ENCODE measurements at places on chromosomes 1 and 21.

DNA sequence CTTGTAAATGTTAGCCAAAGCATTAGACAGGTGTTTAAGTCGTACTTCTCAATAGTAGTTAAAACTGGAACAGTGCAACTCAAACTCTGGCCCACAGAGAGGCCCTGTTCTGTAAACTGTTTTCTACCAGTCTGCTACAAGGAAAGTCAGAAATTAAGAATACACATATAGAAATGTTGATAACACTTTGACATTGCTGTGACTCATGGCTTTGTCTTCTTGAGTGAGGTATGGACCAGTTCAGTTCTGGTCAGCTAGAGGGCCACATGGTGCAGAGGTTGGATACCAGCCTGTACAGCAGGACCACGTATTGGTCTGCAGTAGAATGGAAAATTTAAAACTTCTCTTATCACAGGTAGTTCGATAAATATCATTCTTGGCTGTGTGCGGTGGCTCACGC is 22.3 kb downstream of the ZBTB8B start:
- DNase-seq: no peak

GRCh38 chr1:186880982-186881381 is 52.2 kb downstream of the PLA2G4A start:
- DNase-seq: no peak

DNA sequence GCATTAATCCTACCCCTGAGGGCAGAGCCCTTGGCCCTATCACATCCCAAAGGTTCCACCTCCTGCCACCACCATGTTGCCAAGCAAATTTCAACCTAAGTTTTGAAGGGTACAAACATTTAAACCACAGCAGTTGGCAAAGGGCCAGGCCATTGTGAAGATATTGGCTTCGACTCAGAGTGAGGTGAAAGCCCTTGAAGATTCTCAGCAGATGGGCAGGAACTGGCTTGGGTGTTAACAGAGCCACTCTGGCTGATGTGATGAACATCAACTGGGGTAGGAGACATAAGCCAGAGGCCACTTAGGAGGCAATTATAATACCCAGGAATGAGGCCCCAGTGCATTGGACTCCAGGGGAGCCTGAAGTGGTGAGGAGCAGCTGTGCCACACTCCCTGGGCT is 207.7 kb upstream of the KAZN start:
- no peak for DNase-seq

DNA sequence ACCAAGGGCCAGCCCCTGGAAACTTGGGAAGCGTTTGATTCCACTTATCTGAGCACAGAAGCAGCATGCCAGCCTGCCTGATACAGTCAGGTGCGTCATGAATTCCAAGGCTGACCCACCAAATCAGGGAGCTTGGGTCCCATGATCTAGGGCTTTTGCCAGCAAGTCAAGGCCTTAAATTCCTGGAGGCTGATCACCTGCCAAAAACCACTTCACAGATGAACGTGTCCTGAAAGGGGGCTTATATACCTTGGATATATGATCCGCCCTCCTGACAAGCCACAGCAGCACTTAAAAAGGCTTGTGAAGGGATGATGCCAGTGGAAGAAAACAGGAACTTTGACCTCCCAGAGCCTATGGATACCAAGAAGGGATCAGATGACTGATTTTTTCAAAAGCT is 24.0 kb upstream of the CLIC6 start:
- no peak for DNase-seq

DNA sequence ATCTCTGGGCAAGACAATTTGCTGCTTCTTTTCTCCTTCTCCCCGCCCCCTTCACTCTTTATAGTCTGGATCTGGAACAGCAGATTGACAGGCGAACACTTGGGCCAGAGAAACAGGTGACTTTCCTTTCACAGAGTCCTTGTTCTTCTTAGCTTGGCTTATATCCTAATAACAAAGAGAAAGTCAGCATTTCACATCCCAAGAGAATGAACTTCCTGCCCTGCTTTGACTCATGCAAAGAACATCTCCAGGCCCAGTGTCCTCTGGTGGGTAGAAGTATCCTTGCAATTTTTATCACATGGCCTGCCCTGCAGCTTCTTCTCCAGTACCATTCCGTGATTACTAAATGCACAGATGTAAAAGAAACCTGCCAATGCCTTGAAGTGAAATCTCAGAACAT is 764.4 kb downstream of the ADGRL2 start:
- no peak for DNase-seq

DNA sequence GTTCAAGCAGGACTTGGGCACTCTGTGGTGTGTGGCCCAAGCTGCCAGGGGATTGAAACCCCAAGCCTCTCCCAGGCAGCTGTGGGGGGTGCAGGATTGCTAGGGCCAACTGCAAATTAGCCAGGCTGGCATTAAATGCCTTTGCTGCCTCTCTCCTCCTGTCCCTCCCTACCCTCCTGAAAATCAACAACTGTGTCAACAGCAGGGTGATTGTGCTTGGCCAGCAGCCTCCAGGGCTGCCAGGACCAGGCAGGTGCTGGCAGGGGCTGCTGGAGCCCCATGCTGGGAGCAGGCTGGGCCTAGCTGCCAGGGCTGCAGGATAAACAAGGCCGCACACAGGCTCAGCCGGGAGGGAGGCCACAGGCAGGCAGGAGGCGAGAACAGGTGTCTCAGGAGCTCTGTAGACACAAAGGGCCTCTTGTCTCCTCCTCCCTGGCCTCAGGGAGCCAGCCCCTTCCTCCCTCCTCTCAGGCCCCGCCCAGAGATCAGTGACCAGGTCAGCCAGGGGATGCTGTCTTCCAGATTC is 11.4 kb downstream of the SOX13 start:
- no peak for DNase-seq

GRCh38 chr1:79079770-79080169 is 73.2 kb upstream of the ADGRL4 start:
- no peak for DNase-seq

GRCh38 chr1:76687307-76688175 is 179.7 kb upstream of the ST6GALNAC5 start:
- DNase-seq: no peak

GRCh38 chr1:225962440-225962975 is 21.5 kb upstream of the LEFTY2 start:
- DNase-seq: peak; percentile 33

GRCh38 chr1:4701276-4701675 is 46.9 kb downstream of the AJAP1 start:
- no peak for DNase-seq

GRCh38 chr1:74334147-74334546 is 99.0 kb downstream of the TNNI3K start:
- no peak for DNase-seq

DNA sequence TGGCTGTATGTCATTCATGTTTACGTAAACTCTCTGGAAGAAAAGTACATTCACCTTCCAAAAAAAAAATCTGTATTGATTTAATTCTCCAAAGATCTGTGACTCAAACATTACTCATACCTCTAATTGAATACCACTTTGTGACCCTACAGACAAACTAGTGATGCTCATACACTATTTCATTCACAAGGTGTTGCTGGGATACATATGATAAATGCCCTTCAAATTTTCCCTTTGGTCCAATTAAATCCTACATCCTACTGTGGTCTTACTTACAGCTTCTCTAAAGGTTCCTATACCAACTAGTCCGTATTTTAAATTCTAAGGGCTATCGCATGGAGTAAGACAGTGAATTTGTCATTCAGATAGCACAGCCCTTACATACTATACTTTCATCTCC is 26.8 kb upstream of the CADM3 start:
- no peak for DNase-seq

- DNase-seq: no peak
These were observed 7.0 kb upstream of the COL8A2 start for GRCh38 chr1:36132029-36132428.

DNA sequence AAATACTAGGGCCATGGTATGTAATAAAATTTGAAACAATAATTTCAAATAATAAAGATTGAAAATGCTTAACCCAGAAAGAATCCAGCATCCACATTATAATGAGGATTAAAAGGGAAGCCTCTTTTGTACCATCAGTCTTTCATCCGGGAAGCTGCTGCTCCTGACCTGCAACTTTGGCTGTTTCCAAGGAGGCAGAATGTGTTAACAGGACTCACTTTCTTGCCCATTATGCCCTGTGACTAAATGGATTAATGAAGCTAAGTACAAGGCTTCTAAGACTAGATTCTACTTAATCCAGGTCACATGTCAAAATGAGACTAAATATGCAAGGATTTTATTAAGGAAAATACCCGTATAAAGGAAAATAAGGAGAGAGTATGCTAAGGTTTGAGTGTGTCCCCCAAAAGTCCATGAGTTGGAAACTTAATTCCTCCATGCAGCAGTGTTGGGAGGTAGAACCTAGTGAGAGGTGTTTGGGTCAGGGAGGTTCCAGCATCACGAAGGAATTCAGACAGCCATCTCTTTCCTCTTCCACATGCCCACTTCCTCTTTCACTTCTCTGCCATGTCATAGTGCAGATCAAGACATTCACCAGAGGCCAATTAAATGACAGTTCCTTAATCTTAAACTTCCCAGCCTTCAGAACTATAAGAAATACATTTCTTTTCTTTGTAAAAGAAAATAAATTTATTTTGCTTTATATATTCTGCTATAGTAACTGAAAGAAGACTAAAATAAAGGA is 27.7 kb downstream of the FMO2 start:
- DNase-seq: no peak

DNA sequence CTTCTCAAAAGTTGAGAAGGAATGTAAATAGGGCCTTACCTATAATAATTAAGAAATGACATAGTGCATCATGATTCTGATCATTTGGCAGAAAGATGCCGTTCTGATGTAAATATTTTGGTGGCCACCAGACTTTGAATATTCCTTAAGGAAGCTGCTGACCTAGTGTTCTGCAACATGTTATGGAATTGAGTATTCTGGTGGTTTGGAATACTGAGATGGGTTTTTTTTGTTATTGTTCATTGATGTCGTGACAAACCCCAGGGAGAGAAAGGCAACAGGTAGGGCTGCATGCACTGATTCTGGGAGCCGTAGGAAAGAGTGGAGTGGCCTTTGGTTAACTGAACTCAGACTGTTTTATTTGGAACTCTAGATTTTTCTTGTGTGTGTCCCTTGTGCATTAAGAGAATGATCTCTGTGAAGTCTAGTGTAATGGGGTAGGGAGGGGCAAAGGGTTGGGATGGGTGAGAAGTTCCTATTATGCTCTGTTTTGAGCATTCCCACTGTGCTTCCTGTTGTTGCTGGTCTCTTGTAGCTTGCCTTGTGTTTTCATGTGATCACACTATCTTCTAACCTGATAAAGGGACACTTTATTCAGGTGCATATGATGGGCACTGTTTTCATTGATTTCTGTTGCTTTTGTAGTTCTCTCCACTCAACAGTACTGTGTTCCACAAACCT is 25.0 kb downstream of the ZBTB8B start:
- no peak for DNase-seq

- DNase-seq: no peak
These were observed 2.0 kb downstream of the CR1 start for GRCh38 chr1:207497941-207498340.

- no peak for DNase-seq
These were observed 492.6 kb downstream of the KCNT2 start for GRCh38 chr1:196115646-196116045.

DNA sequence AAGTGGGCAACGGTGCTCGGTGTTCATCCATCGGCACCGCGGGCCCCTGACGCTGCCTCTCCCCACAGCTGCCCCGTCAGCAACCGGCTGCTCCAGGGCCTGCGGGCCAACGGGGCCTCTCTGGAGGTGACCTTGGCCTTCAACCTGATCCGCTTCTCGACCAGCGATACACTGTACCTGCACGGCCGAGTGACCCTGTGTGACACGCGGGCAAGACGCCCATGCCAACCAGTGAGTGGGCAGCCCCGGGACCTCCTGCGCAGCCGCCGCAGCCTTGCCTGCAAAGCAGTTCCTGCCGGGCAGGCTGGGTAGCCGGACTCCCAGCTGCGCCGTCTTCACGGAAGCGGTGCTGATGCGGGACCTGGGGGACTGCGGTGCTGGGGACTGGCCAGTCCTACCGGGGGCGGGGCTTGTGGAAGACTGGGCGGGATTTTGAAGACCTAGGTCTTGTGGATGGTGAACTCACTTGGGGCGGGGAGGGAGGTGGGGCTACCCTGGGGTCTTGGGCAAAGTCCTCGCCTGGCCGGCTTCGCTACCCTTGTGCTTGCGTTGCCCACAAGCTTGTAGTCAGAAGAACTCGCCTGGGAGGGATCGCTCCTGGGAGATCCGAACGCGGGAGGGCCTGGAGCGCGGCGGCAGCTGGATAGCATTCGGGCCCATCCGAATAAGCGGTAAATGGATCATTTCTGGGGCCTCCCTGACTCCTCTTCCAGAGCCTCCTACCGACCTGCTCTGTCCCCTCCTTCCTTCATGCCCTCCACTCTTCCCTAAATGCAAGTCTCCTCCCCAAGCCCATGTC is 8.8 kb upstream of the CEP85 start:
- DNase-seq: peak; percentile 23

DNA sequence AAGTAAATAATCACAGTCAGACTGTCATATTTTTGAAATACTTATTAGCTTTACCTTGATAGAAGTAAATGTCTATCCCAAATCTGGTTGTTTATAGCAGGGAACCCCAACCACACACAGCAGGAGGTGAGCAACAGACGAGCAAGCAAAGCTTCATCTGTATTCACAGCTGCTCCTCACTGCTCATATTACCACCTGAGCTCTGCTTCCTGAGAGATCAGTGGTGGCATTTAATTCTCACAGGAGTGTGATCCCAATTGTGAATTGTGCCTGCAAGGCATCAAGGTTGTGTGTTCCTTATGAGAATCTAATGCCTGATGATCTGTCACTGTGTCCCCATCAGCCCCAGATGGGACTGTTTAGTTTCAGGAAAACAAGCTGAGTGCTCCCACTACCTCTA is 104.3 kb downstream of the GPATCH2 start:
- no peak for DNase-seq

- no peak for DNase-seq
These were observed 20.5 kb downstream of the RRP15 start for GRCh38 chr1:218305472-218306064.

DNA sequence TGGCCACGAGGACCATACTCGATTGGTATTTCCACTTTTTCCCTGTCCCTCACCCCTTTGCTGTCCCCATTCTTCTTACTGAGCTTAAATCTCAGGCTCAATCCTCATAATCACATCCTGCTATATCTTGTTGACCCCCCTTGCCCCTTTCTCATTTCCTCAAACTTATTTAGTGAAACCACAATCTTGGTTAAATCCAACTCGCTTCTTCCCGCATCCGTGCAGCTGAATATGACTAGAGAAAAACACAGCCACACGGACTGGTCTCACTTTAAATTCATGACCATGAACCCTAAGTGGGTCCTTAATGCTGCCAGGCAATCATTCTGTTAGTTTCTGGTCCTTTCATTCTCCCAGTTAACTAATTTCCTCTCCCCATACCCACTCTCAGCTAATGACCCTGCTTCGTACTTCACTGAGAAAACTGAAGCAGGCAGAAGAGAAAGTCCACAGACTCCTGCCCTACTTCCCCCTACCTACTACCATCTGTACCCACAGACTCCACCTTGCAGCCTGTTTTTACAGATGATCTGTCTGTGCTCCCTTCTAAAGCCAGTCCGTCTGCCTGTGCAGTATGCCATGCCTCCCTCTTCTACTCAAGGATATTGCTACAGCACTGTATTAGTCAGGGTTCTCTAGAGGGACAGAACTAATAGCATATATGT is 96.8 kb upstream of the LMO4 start:
- DNase-seq: no peak

DNA sequence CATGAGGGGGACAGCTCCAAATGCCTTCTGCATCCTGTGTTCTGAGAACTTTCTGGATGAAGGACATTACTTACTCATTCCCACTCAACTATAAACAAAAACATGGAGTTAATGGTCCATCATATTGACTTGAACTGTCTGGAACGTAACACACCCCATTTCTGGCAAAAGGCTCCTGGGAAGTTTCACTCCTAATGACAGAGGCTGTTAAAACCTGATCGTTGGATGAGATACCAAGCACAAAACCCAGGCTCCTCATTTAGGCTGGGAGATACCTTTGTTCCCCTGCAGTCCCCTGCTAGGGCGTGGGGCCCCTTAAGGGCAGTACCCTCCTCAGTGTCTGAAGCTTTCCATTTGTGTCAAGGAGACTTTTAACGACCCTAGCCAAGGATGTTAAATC is 78.9 kb downstream of the RHOU start:
- no peak for DNase-seq

Measured in stimulated activated naive CD4-positive, alpha-beta T cell (primary cell).